ENCODE measurements at places on chromosomes 7 and 10.
A peak's percentile ranks its signal among the peaks of the same experiment; 100 is the strongest.

- DNase-seq = no peak
Measured at GRCh38 chr7:33326485-33326848, 197.1 kb downstream of the BBS9 start.

DNA sequence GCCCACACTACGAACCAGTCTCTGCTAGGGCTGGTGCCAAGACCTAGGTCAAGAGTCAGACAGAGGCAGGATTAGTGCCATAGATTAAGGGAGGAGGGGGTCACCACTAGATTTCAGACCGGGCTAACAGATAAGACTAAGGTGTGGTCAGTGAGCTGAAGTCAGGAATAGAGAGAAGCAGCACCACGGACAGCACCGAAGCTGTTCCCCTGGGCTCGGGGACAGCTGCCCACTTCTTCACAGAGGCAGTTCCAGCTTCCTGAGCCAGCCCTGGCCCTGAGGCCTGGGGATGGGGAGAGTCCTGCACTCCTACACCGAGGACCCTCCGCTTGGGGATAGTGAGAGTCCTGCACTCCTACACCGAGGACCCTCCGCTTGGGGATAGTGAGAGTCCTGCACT lies 11.2 kb upstream of the JAKMIP3 start:
- DNase-seq = no peak

DNA sequence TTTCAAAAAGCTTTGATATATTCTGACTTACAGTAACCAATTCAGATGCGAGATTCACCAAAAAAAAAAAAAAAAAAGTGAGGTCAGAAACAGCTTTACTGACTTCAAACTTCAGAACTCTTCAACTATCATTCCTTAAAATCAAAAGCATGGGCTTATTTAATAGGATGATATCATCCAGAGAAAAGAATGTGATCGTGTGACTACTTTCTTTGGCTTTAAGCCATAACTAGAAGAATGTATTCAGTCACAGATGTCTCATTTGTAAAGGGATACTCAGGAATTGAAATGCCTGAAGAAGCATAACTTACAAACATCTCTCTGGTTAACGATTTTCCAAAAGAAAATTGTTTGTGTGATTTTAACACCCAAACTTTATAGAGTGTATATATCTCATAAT lies 11.5 kb downstream of the TPK1 start:
- peak; percentile 71 for DNase-seq

DNA sequence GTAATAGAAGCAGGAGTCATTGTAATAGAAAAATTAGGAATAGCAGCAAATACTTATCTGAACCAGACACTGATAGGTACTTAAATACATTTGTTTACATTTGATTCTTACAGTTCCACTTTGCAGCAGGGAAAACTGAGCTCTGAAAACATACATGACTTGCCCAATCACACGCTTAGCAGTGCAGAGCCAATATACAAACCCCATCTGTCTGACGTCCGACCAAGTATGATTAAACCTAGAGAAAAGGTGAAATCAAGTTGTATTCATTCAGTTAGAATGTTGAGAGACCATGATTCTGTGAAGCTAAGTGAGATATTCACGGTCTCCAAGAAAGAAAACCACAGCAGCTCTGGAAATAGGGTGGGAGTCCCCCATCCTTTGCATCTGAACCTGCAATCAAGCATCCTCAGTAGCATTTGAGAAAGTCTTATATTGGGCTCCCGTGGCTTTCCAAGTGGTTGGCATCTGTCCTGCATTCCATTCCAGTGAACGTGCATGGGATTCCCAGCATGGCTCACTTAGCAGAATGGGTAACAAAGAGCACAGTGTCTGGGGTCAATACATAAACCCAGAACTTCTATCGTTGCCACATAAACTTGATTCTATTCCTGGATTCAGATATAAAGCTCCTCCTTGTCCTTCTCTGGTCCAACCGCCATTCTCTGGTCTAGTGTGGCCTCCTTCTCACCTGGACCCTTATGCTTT lies 148.7 kb upstream of the RSU1 start:
- no peak for DNase-seq

Data from NCI-H2171 treated with DMSO at 0.1 percent for 48 hours (cell line).